ENCODE measurements at places on chromosomes 3 and 15.

- DNase-seq: no peak
These were observed 327.9 kb downstream of the CHST2 start for GRCh38 chr3:143447491-143447890.

DNA sequence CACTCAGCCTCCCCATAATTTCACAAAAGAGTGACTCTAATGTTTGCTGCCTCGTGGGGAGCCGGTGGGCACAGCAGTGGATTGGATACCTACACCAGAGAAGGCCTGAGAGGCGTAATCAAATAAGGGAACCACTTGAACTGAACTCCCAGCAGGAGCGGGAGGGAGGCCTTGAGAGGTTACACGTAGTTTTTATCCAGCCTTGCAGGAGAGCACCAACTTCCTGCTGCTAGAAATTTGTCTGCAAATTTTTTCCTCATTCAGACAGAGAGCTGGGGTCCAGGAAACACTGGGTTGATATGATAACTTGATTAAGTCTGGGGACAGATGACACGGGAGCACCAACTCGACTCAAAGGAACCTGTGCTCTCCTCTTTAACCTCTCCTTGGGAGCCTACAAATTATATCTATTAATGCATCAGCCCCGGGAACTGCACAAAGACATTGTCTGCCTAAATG, 69.8 kb downstream of the HES1 start:
- no peak for DNase-seq

GRCh38 chr3:173685456-173685855, 287.9 kb downstream of the NLGN1 start:
- no peak for DNase-seq

DNA sequence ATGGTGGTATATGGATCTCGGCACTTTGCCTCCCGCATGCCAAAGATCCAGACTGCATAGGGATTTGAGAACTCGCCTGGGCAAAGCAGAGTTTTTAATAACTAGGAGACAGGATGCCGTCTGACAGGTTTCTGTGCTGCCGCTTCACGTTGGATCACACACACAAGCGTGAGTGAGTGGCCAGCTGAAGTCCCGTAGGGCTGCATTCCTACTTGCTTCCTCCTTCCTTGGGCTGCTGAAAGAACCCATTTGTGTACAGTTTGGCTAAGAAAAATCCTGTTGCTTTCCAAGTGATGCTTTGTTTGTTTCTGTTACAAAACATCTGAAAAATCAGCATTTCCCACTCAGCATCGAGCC, 604.3 kb upstream of the CFAP20DC start:
- no peak for DNase-seq

- no peak for DNase-seq
These were observed 45.3 kb upstream of the MAGEF1 start for GRCh38 chr3:184757022-184757651.

GRCh38 chr3:71817262-71817661, 32.3 kb upstream of the PROK2 start:
- no peak for DNase-seq

DNA sequence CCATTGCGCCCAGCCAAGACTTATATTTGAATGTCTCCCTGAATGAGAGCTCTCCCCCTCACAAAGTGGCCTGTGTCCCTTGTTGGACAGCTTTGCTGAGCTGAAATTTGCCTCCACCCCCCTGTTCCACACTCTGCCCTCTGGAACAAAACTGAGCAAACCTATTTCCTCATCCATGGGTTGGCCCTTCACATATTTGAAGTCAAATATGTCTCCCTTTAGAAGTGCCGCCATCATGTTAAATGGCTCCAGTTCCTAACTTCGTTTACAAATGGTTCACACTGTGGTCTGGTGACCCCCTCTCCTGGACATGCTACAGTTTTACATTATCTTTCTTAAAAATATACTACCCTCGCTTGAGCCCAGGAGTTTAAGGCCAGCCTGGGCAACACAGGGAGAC, 4.6 kb downstream of the PLIN1 start:
- DNase-seq: no peak
